ENCODE measurements at places on chromosomes 2 and 18.

GRCh38 chr2:121831841-121832240, 76.4 kb downstream of the TSN start:
- DNase-seq: no peak

GRCh38 chr18:13179566-13180113, 38.9 kb upstream of the LDLRAD4 start:
- DNase-seq: no peak

DNA sequence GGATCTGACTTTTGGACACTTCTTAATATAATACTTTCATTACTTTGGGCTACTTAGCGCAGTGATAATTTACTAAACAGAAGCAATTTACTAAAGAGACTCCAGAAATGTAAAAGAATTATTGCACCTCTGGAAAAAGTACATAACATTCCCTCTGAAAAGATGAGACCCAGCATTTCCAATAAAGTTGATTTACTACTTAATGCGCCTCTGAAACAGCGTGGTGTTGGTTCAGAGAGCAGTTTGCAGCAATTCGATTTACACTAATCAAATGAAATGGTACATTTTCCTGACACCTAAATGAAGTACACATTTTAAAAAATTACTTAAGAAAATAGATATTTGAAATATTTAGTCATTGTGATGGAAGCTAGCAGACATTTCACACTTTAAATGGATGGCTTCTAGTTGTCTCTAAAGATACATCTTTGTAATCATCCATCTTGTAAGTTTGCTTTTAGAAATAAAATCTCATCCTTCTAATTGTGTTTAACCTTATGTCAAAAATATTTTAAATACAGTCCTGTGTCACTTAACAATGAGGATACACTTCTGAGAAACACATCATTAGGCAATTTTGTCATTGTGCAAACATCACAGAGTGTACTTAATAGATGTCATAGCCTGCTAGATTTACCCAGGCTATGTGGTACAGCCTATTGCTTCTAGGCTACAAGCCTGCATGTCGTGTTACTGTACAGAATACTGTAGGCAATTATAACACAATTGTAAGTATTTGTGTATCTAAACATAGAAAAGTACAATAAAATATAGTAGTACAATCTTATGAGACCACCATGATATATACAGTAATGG, 284.6 kb upstream of the UBE2E3 start:
- DNase-seq: no peak

GRCh38 chr2:72892506-72893173, 5.4 kb downstream of the SPR start:
- DNase-seq: no peak

GRCh38 chr2:213846856-213847255, 562.6 kb downstream of the SPAG16 start:
- DNase-seq: no peak

- DNase-seq: no peak
Measured at GRCh38 chr2:174428214-174428613, 32.7 kb downstream of the SCRN3 start.

GRCh38 chr2:41943159-41943558, 104.7 kb upstream of the PKDCC start:
- DNase-seq: no peak

GRCh38 chr2:239369631-239370161, 31.1 kb downstream of the HDAC4 start:
- DNase-seq: no peak

DNA sequence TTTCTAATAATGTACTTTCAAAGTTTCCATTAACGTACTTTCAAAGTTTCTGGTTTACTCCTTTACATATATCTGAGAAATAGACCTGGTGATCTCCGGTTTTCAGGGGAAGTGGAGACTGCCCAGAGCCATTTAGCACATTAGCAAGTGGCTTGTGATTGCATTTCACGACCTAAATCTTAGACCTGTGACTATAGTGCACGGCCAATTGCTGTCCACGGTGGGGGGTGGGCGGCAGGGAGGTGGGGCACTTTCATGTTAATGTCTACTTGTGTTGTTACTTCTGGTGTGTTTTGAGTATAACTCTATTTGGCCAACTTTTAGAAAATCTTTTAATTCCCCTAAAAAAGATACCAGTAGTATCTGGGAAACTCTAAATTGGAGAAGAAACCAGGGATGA, 11.3 kb downstream of the GATA6 start:
- no peak for DNase-seq

- no peak for DNase-seq
Measured at GRCh38 chr2:3189076-3189591, 188.5 kb downstream of the EIPR1 start.

- DNase-seq: no peak
Measured at GRCh38 chr2:32064021-32064601, 755 bp downstream of the SPAST start.

- DNase-seq: no peak
Measured at GRCh38 chr2:215487002-215487372, 51.1 kb upstream of the FN1 start.

- no peak for DNase-seq
Measured at GRCh38 chr2:80061881-80062280, 242.7 kb downstream of the LRRTM1 start.

DNA sequence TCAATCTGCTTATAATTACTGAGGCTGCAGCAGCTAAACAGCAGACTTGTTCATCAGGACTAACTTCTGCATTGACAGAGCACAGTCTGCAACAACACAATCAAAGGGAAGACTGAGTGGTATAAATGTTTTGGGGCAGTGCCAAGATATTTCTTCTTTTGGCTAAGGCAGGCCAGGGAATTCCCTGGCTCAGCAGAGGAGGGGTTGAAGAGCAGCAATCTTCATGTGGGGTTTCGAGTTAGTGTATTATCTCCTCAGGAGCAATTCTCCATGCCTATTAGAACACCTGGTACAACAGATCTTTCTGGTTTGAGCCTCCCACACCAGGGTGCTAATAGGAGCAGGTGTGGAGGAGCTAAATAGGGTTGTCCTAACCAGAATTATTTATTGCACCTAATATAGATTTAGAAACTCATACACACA, 103.0 kb upstream of the STK17B start:
- DNase-seq: no peak
